ENCODE measurements at places on chromosomes 13 and 19.

DNA sequence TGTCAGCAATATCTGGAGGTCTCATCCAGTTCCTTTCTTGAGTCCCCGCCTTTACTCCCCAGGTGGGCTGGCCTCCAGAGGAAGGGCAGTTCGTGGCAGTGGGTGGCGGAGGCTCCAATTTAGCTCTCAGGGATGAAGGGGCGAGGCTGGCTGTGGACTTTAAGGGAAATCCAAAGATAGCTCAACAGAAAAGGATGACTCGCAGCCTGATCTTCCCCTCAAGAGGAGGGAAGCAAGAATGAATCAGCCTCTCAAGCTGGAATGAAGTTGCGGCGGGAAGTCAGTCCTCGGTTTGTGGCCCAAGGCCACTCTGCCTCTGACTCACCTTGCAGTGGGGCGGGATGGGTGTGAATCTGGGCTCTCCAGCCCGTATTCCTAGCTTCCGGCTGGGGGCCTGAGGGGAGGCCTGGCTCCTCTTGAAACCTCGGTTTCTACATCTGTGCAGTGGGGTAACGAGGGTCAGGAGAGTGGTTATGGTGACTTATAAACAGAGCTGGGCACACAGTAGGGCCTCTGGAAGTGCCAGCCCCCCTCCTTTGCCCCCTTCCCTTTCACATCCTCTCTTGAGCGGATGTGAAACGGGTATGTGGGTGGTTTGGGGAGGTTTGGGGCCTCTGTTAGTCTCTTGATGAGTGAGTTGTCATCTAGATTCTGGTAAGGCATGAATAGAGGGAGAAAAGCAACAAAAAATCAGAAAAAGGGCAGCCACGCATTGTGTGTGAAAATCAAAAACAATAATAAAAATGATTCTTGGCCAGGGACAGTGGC, 10.5 kb upstream of the SMG9 start:
- DNase-seq: no peak

DNA sequence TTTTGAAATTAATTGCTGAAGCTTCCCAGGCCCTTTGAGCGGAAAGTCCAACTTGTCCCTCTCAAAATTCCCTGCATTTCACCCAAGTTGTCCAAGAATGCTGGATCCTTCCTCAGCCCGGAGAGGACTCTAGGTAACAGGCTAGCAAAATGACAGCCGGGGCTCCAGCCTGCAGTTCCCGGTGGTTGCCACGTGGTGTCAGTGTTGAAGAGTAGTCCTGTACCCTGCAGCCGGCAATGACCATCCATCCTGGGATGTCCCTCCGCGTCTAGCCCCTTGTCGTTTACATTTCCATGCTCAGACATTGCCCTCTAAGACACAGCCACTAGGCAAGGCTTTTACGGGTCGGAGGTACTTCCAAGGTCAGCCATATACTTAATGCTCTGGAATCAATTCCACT, 31.4 kb upstream of the MTIF3 start:
- peak; percentile 7 for DNase-seq

GRCh38 chr13:100608489-100608888, 19.9 kb upstream of the GGACT start:
- no peak for DNase-seq

DNA sequence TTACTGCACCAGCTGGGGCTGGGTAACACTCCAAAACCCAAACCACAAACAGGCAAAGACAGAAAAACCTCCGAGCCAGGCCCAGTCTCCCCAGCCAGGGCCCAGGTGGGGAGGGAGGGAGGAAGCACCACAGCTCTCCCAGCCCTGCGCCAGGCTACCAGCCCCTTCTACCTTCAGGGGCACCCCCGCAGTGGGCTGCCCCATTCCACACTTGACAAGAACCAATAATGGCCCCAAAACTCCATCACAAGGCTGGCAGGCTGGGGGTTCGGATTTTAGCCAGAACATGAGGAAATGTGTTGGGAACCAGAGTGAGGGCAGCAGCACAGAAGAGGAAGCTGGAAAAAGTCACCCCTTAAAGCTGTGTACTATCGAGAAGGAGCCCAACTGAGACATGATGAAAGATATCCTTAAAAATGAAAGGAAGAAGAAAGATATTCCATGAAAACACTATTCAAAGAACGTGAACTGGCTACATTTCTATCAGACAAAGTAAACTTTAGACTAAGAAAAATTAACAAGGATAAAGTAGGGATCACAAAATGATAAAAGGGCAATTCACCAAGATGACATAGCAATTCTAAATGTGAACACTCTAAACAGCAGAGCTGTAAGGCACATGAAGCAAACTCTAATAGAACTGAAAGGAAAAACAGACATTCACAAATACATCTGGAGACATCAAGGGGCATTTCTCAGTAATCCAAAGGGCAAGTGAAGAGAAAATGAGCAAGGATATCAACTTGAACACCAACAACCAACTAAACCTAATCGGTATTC, 12.9 kb downstream of the TUBGCP3 start:
- no peak for DNase-seq

DNA sequence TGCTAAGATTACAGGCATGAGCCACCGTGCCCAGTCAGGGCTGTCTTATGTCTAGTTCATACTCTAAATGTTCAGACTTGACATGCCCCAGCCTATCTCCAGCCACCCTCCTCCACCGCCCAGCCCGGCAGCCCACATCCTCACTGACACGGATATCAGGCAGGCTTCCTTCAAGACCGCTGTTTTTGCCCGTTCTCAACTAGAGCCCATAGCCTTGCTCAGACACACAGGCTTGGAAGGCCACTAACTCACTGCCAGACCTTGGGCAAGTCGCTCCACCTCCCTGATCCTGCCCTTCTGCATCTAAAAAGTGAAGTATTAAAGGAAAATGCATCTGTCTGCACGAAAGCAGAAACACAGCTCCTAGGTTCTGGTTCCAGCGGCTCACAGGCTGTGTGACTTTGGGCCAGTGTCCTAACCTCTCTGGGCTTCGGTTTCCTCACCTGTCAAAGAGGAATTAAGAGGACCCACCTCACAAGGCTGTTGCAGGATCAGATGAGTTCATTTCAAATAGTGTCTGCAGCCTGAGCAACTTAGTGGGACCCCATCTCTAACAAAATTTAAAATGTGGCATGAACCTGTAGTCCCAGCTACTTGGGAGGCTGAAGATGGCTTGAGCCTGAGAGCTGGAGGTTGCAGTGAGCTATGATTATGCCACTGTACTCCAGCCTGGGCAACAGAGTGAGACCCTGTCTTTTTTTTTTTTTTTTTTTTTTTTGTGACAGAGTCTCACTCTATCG, 14.5 kb upstream of the CERS4 start:
- DNase-seq: no peak

DNA sequence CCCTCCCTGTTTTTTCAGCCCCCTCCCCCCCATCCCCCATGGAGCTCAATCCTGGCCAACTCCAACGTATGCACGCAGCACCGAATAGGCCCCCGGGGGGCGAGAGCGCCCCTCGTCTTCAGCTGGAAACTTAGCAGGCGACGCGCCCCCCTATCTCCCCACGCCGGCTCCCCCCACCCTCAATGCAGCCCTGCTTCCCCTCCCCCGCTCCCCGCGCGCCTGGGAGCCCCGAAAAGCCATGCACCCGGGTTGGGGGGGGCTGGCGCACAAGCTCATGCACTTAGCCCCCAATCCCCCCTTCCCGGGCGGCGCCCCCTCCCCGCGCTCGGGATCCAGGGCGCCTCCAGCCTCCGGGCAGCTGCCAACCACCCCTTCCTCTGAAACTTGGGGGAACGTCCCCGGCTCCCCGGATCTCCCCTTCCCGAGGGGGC, 508 bp downstream of the ZBTB7A start:
- DNase-seq: no peak

DNA sequence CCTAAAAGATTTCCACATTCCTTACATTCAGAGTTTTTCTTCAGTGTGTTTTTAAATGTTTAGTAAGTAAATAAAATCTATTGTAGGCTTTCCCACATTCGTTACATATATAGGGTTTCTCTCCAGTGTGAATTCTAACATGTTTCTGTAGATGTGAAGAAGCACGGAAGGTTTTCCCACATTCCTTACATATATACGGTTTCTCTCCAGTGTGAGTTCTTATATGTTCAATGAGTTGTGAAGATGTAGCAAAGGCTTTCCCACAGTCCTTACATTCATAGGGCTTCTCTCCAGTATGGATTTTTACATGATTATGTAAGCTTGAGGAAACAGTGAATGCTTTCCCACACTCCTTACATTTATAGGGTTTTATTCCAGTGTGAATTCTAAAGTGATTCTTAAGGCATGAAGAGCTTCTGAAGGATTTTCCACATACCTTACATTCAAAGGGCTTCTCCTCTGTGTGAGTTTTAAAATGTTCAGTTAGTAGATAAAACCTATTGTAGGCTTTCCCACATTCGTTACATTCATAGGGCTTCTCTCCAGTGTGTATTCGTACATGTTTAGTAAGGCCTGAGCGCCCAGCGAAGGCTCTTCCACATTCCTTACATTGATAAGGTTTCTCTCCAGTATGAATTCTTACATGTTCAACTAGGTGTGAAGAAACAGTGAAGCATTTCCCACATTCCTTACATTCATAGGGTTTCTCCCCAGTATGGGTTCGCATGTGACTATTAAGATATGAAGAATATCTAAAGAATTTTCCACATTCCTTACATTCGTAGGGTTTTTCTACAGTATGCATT, 18.2 kb downstream of the ZNF121 start:
- DNase-seq: no peak

DNA sequence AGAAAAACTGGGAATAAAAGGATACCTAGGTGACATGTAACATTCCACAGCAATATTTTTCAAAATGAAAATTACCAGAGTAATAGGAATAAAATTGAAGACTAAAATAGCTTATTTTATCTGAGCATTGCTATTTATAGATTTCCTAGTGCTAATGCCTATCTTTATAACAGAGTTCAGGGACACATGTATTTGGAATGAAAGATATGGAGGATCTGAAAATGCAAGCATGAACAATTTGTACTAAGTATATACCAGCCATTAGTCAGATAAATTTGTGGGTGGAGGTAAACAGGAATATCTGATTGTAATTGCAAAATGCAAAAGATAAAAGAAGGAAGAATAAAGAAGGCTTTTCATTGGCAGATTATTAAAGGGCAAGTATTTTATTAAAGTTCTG, 345.9 kb downstream of the GPC5 start:
- no peak for DNase-seq

GRCh38 chr19:5559804-5560133, 8.0 kb downstream of the TINCR start:
- no peak for DNase-seq

DNA sequence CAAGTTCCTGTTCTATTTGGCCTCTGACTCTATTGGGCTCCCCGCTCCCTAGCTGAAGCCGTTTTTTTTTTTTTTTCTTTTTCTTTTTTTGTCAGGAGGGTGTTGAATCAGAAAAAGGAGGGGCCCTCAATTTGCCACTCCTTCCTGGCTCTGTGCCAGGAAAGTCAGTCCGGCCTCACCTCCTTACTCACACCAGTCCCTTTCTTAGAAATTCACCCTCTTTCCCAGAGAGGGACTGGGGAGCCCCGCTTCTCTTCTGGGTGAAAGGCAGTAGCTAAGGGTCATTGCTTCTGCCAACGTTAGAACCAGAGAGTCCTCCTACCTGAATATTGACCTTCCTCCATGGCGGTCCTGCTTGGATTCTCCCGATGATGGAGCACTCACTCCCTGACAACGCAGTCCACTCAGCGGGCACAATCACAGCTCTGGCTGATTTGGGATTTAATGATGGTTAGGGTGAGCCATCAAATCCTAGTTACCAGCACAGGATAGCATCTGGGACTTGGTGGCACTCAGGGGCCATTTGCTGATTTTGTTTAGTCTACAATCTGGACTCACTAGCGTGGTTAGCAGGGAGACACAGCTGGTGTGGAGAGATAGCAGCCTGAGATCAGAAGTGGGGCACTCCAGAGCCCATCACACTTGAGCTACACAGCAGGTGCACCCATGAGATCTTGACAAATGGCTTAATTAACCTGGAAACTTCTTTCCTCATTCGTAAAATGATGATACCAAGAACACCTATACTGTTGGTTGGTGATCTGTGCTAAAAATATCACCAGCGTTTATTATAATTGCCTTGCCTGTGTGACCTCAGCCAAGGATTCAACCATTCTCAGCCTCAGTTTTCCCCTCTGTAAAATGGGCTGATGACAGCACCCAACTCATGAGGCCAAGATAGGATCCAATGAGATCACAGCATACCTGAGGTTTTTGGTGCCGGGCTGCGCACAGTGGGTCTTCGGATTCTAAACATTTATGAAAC, 2.2 kb downstream of the FCER2 start:
- DNase-seq: no peak

DNA sequence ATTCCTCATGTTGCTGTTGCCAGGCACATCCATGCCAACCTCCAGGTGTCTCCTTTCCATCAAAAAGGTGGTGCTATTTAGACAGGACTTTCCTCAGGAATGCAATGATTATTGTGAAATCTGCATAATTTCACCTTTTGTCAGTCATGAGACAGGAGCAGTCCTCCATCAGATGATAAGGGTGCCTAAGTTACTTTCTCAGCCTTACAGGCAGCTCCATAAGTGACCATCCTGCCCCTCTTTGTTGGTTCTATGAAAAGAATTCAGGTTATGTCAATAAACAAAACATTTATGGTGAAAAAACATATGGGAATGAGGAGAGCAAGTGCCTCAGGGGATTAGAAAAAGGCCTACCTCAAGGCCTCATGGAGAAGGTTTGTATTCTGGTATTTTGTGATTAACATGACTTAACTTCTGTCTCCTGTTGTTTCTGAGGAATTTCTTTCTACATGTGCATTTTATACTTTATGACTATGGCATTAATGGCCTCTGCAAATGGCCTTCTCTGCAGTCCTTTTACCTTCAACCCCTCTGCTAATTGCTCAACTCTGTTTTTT, 110.3 kb upstream of the DIAPH3 start:
- no peak for DNase-seq

DNA sequence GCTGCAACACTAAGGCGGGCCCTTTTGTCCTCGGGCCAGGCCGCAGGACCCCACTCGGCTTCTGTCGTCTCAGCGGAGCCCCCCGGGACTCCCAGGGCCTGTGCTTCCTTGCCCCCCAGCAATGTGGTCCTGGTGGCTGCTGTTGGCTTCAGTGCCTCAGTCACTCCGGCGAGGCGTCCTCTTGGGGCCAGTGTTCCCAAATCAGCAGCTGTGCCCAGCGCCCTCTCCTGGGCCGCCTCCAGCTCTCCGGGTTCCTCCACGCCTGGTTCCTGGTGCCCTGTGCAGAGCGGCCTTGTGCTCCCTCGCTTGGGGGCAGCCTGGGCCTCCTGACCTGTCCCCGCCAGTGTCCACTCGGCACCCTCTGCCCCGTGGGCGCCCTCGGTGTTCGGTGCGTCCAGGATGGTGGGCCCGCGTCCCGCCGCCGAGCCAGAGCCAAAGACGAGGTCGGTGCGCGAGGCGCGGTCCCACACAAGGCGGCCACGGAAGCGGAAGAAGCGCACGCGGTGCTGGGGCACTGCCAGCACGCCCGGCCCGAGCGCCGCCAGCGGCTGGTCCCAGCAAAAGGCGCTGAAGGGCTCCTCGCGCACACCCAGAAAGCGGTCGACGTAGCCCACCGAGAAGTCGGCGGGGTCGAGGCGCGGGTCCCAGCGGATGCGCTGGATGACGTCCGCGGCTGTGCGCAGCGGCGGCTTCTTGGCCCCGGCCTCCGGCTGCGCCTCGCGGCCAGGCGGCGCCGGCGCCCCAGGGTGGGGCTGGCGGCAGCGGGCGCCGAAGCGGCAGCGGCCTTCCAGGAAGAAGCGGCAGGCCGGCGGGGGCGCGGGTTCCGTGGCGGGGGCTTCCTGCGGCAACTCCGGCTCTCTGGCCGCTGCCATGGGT, 685 bp downstream of the LENG9 start:
- DNase-seq: no peak

All from NCI-H187 (cell line).